ENCODE measurements at places on chromosomes 3 and 15.

DNA sequence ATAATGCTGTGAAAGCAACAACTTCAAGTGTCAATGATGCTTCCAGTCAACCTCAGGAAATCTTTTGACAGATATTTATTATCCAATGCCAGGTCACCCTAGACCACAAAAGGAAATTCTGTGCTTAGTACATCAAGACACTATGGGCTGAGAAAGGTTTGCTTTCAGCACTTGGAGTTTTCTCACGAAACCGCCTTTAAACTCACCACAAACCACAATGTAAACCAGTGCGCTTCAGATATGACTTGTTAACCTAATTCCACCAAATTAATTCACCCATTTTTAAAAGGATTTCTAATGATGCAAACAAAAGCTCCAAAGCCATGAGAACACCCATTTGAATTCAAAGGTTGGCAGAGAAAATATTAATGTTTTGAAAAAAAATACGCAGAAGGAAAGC, 292.9 kb upstream of the NR2F2 start:
- DNase-seq: no peak

DNA sequence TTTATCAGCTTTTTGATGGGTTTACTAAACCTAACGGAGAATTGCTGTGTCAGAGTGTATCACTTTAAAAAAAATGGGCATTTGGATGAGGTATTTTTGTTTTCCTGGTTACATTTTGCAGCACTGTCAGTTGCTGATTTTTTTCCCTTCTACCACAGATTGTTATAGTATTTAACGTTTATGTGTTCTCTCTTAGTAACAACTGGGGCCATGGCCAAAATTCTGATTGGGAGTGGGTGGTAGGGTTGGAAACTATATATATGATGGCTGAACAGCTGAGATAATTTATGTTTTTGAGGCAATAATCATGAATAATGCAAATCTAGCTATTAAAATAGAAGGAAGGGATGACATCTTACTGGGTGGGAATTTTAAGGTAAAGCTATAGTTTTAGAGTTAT, 229.4 kb upstream of the SUCLG2 start:
- no peak for DNase-seq

GRCh38 chr15:42736178-42736792, 643 bp downstream of the CDAN1 start:
- DNase-seq: no peak

DNA sequence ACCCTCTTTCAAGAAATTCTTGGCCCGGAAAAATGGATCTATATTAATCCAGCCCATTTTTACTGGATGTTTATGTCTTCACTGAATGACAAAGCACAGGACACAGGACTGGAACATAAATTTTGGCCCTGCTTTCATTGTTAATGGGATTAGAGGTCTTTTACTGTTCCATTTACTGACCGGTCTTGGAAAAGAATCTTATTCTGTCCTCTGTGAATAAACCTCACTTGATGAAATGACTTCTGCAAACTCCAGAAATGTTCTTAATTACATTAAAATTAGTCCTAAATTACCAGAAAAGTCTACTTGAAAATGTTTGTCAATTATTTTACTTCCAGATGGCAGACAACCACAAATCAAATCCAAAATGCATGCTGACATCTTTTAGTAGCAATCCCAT, 79.3 kb upstream of the SLC24A5 start:
- DNase-seq: no peak

- DNase-seq: no peak
These were observed 33.4 kb downstream of the IGDCC3 start for GRCh38 chr15:65344214-65344913.

- DNase-seq: no peak
These were observed 55.0 kb downstream of the FEZF2 start for GRCh38 chr3:62318365-62318751.

- DNase-seq: no peak
These were observed 258.0 kb upstream of the RARB start for GRCh38 chr3:25170021-25170420.

GRCh38 chr3:74301056-74301455, 313.4 kb downstream of the CNTN3 start:
- DNase-seq: no peak

- DNase-seq: no peak
These were observed 279.8 kb upstream of the SEMA6D start for GRCh38 chr15:47437491-47437890.

DNA sequence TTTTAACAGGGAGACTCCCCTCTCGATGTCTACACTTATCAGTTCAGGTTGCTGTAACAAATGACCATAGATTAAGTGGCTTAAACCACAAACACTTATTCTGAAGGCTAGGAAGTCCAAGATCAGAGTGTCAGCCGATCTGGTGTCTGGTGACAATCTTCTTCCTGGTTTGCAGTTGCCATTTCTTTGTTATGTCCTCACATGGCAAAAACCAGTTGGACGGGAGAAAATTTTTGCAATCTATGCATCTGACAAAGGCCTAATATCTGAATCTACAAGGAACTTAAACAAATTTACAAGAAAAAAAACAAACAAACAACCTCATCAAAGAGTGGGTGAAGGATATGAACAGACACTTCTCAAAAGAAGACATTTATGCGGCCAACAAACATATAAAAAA, 116.9 kb upstream of the FOXB1 start:
- no peak for DNase-seq

- DNase-seq: no peak
These were observed 143.9 kb downstream of the MAGI1 start for GRCh38 chr3:65894679-65895453.

DNA sequence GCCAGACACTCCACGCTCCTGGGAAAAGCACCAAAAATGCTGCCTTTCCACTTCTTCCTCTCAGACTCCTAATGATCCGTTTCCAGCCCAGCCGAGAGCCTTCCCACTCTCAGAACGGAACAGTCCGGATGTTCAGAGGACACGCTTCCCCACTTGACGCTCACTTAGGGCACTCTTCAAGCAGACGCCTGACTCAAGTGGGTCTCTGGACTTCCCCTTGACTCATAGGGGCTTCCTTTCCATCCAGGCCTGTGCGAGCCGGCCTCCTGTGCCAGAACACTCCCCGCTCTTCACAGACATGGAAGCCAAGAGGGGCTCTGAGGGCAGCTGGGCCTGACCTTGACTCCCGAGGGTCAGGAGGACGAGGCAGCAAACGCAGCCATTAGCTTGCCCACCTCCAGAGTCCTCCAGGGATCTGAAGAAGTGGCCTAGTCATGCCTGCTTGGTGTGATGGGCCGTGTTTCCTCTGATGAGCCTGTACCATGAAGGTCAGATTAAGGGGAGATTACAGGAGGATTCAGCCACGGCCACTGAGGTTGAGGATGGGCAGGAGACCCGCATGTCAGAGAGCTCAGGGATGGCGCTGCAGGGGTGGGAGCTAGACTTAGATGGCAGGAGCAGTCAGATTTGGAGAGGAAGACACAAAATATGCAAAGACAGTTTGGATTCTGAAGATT, 114.7 kb upstream of the TLE3 start:
- no peak for DNase-seq

- no peak for DNase-seq
These were observed 655.5 kb downstream of the GBE1 start for GRCh38 chr3:81105789-81106488.

DNA sequence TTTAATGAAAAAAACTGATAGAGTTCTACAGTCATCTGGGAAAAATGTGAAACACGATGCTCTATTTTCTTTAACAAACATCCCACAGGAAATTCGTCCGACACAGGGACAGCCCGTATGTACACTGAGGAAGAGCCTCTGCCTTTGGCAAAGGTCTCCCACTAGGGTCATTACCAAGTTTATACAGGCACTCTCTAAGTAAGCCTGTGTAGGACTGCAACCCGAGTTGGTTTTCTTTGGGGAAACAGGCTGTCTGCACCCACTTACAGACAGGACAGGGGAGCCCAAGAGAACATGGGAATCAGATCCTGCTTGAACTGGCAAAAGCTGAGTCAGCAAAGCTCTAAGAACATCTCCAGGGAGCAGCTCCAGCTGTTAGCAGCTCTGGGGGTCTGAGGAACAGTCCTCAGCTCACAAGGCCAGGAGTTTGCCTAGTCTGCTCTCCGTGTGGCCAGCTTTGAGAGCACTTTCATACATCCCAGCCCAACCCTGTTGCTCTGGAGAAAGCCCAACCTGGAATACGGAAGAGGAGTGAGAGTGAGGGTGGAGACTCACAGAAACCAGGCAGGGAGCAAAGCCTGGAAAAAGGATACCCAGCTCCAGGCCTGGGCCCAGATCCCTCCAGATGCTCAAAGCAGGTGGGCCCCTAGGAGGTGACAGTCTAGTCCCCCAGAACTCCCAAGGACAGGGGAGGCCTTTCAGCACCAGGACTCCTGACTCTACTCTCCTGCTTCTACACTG, 1.9 kb downstream of the TBC1D2B start:
- peak; percentile 81 for DNase-seq

GRCh38 chr15:94582368-94582767, 351.0 kb downstream of the MCTP2 start:
- DNase-seq: no peak

- no peak for DNase-seq
These were observed 302.2 kb downstream of the TUSC7 start for GRCh38 chr3:117011687-117012250.

DNA sequence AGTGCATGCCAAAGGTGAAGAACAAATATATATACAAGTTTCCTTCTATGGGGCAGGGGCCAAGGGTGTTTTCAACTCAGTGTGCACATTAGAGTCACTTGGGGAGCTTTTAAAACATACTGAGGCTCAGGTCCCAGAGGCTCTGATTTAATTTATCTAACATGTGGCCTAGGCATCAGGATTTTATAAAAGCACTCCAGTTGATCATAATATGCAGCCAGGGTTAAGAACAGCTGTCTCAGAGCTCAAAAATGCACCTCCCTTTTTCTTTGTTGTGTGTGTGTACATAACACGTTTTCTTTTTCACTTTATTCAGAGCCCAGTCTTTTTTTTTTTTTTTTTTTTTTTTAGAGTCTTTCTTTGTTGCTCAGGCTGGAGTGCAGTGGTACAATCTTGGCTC, 57.9 kb upstream of the SETD2 start:
- DNase-seq: no peak

GRCh38 chr3:9179826-9180763, 69.4 kb downstream of the SRGAP3 start:
- no peak for DNase-seq

GRCh38 chr3:119774444-119774843, 7.5 kb upstream of the NR1I2 start:
- DNase-seq: no peak

- no peak for DNase-seq
These were observed 68.3 kb upstream of the SLC12A8 start for GRCh38 chr3:125280668-125281361.

GRCh38 chr15:35698966-35699575, 153.1 kb upstream of the DPH6 start:
- no peak for DNase-seq

DNA sequence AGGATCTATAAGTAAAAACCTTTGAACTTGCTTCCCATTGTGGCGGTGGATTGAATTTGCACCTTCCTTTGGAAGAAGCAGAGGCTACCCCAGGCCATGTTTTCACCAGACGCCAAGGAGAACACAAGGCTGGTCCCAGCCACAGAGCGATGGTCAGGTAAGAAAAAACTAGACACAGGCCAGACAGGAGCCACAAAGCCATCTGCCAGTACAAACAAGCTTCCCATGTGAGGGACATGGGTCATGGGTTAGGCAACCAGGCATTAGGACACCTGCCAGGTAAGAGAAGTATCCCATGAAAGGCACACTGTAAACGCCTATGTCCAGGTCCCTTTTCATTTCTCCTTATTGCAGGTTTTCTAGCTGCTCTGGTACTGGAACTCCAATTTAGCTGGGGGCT, 190.2 kb downstream of the KLF13 start:
- no peak for DNase-seq

DNA sequence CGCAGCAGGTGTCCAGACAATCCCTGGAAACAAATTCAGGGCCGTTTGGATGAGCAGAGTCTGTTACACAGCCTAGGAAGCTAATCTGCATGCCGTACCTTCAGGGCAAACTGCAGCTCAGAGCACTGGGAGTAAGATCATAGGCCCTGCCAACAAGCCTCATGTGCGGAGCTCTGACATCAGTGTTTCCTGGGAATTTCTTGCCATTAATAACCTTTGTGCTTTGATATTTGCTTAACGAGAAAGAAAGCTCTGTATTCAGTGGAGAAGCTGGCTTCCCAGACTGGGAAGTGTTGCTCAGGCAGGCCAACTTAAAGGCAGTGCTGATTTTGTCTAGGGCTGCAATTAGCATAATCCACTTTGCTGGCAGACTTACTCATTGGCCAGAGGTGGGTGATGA, 116.1 kb upstream of the KLHL25 start:
- DNase-seq: no peak

DNA sequence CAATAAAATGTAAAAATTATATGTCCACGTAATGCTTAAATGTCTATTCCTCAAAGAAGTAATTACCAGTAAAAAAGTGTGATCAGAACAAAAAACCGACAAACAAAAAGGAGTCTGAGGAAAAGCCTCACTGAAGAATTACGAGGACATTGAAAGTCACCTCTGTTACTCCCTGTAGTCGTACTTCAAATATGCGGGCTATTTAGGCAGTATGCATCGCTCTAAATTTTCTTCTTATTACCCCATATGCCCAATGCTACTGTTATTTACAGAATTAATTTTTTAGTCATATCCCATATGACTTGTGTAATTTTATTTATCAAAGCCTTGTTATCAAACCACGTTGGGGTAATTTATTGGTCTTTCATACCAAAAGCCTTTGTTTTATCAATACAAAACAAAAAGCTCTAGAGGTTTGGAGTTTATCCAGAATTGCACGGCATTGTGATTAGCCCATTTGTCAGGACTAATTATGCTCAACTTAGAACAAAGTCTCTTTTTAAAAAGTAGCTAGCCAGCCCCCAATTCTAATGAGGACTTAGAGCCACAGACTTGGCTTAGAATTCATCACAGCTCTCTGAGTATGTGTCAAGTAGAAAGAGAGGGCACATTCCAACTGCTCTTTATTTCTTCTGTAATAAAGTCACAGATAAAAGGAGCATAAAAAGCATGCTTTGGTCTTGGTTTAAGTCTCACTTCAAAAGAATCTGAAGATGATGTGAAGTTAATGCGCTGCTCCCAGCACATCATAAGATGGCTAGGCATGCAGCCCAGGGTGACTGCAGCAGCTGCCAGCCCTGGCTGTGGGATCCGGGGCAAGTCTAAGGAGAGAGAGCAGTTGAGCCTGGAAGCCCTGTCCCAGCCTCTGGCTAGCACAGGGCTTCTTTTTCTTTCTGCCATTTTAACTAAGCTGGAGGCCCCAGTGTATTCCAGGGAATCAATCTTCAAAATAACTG, 521.0 kb downstream of the GABRG3 start:
- no peak for DNase-seq

DNA sequence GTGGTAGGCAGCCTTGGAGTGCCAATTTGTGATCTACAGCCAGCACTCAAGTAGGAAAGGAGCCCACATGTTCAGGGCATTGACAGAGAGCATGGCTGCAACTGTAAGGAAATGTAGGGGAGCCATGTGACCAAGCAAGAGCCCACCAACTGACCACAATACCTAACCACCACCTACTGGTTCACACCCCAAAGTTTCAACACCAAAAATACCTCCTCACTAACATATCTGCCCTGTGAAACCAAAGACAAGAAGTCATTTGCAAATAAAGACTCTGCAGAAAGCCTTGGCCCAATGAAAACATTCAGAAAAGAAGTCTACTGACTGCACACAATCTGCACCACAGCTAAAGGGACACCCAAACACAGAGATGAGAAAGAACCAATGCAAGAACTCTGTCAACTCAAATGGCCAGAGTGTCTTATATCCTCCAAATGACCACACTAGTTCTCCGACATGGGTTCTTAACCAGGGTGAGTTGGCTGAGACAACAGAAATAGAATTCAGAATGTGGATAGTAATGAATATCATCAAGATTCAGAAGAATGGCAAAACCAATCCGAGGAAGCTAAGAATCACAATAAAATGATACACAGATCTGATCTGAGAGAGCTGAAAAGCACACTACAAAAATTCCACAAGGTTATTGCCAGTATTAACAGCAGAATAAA, 40.6 kb downstream of the SLC9C1 start:
- no peak for DNase-seq

All from cardiac septum (tissue), 1 donor.